ENCODE measurements at places on chromosomes 16 and 17. TPM values are rescaled to one million over a fixed set of nuclear protein-coding genes. Genes with fewer than 3 reads are reported as not detected.

GRCh38 chr17:78484271-78485246 lies 92.6 kb downstream of the DNAH17 start:
- H3K4me1 ChIP-seq: peaks cover 7% of the 10 kb centered on the region
- no peak overlapping the region for H3K27ac ChIP-seq
- no peaks in the 10 kb centered on the region for H3K36me3 ChIP-seq
- DNase-seq: peak; percentile 58
- peaks cover 5% of the 10 kb centered on the region for H3K27me3 ChIP-seq
- peak overlapping the region; percentile 76 for H3K4me3 ChIP-seq

GRCh38 chr16:50858877-50859627 lies 117.2 kb downstream of the CYLD start:
- no peak overlapping the region for H3K4me3 ChIP-seq
- H3K27me3 ChIP-seq: peaks cover 6% of the 10 kb centered on the region
- H3K36me3 ChIP-seq: no peaks in the 10 kb centered on the region
- no peak overlapping the region for H3K27ac ChIP-seq
- no peaks in the 10 kb centered on the region for H3K4me1 ChIP-seq
- no peak for DNase-seq

- no peaks in the 10 kb centered on the region for H3K4me1 ChIP-seq
- DNase-seq: no peak
- no peak overlapping the region for H3K27ac ChIP-seq
- H3K4me3 ChIP-seq: no peak overlapping the region
- peaks cover 3% of the 10 kb centered on the region for H3K36me3 ChIP-seq
Measured at GRCh38 chr16:80500961-80501525, 39.8 kb upstream of the DYNLRB2 start.

DNA sequence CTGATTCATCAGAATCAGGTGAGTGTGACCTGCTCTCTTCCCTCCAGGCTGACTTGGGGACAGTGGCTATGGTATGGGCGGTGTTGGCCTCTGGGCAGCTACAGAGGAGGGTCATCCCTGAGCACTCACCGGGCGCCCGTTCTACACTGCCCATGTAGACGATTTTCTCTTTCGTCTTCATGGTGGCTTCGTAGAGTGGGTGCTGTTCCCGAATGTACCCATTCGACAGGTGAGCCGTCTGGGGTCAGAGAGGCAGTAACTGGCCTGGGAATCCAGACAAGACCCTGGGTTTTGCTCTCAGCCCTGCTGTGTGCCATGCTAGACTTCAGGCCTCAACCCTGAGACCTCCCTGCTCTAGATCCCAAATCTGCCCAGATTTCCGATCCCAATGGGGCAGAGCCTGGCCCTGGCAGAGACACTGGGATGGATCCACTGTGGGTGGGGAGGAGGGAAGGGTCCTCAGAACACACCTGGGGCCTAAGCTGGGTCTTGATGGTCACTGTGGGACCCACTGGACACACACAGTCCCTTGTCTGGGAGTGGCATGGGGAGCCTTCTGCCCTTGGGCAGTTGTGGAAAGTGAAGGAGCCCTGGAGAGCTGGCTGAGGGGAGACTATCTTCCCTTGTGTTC lies 13.2 kb downstream of the USP6 start:
- H3K27ac ChIP-seq: no peak overlapping the region
- H3K4me3 ChIP-seq: no peak overlapping the region
- peaks cover 5% of the 10 kb centered on the region for H3K27me3 ChIP-seq
- no peak for DNase-seq
- no peaks in the 10 kb centered on the region for H3K4me1 ChIP-seq
- no peaks in the 10 kb centered on the region for H3K36me3 ChIP-seq

- peaks cover 22% of the 10 kb centered on the region for H3K27me3 ChIP-seq
- no peaks in the 10 kb centered on the region for H3K36me3 ChIP-seq
- no peak overlapping the region for H3K4me3 ChIP-seq
- H3K4me1 ChIP-seq: peaks cover 25% of the 10 kb centered on the region
- H3K27ac ChIP-seq: no peak overlapping the region
Measured at GRCh38 chr17:48500435-48501426, 30.1 kb downstream of the HOXB1 start.

DNA sequence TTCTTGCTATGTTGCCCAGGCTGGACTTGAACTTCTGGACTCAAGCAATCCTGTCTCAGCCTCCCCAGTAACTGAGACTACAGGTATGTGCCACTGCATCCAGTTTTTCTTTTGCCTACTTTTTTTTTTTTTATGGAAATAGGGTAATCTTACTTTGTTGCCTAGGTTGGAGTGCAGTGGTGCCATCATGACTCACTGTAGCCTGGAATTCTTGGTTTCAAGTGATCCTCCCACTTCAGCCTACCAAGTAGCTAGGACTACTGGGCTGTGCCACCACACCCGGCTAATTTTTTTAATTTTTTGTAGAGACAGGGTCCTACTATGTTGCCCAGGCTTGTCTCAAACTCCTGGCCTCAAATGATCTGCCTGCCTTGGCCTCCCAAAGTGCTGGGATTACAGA lies 10.0 kb downstream of the LRRC36 start:
- no peaks in the 10 kb centered on the region for H3K36me3 ChIP-seq
- H3K27ac ChIP-seq: no peak overlapping the region
- no peaks in the 10 kb centered on the region for H3K4me1 ChIP-seq
- H3K4me3 ChIP-seq: no peak overlapping the region

DNA sequence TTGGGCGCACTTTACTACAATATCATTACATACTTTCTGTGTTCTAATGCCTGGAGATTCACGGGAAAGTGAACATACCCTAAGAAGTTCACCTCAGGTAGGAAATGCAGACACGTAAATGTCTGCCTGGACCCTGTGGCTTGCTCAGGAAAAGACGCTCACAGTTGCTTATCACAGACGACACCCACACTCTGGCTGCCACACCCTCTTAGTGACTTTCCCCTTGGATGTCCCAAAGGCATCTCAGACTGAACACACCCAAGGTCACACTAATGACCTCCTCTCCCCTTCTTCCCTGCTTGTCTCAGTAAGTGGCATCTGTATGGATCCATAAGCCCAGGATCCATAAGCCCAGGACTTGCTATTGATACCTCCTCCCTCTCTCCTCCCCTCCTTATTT lies 32.6 kb downstream of the CDRT15 start:
- H3K4me1 ChIP-seq: peaks cover 90% of the 10 kb centered on the region
- no peak for DNase-seq
- peaks cover 32% of the 10 kb centered on the region for H3K36me3 ChIP-seq
- no peaks in the 10 kb centered on the region for H3K27me3 ChIP-seq

DNA sequence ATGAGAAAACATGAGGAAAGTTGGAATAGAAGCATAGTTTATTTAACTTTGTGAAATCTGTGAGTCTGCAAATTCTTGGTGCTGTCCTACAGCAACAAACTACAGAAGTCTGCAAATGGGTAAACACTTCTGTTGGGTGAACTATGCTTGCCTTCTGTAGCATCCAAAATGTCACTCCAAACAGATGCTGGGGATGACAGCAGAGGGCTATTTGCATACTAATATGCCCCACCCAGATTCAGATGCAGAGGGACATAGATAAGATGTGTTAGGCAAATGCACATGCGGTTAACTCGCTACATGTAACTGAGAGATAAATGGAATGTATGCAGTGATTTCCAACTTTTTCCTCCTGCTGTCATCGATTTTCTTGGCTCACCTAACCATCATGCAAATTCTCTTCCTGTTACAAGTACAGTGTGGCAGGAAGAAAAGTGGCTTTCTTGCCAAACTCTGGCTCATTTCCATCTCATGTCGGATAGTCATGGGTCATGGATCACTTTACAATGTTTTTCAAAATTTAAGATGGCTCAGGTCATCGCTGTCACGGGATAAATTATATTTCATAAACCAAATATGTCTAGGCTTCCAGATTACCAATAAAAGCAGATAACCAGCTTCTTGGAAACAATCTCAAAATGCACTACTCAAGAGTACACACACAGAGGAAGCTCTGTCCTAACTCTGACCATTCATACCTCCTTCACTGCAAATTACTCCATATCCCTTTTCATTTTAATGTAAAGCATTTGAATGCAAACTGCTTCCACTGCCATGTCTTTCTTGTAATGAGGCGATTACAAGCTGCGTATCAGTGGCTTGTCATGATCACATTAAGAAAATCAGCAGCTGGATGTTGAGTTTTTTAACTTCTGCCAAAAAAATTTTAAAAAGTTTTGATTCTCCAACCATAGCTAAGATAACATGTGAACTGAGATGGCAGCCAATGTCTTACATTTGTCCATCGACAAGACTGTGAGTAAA lies 47.7 kb downstream of the ADAMTS18 start:
- H3K4me3 ChIP-seq: no peak overlapping the region
- H3K36me3 ChIP-seq: no peaks in the 10 kb centered on the region
- no peak for DNase-seq
- no peak overlapping the region for H3K27ac ChIP-seq
- H3K27me3 ChIP-seq: no peaks in the 10 kb centered on the region

DNA sequence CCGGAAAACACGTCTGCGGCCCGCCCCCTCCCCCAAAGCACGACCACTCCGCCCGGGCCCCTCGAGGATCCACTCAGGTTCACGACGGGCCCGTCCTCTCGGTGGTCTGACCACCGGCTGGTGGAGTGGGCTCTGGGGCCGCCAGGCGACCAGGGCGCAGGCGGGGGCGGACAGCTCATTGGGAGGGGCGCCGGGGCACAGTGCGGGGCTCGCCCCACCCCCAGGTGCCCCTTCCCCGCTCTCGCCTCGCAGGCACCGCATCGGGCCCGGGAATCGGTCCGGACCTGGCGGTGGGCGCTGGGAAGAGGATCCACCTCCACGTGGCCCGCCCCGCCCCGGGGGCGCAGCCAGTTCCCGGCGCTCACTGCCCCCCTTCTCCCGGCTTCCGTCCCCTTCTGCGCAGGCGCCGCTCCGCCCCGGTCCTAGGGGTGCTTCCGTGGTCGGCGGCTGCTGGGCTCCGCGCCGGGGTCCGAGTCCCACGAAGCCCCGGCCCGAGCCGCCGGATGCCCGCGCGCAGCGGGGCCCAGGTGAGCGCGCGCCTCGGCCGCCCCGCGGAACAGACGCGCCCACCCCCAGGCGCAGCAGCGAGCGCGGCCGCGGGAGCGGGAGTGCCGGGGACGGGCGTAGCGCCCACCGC lies at the start of gene MPG:
Gene MPG, plus strand, starts transcription at position 419 of the 637 bp plus-strand sequence. Its CDS starts 85 bp downstream, at position 504.
- H3K36me3 ChIP-seq: peaks cover 7% of the 10 kb centered on the region
- peak; percentile 86 for DNase-seq
- H3K27ac ChIP-seq: peak within 1 kb of the TSS; percentile 78
- H3K4me1 ChIP-seq: peaks cover 25% of the 10 kb centered on the region
- H3K4me3 ChIP-seq: peak within 1 kb of the TSS; percentile 90

DNA sequence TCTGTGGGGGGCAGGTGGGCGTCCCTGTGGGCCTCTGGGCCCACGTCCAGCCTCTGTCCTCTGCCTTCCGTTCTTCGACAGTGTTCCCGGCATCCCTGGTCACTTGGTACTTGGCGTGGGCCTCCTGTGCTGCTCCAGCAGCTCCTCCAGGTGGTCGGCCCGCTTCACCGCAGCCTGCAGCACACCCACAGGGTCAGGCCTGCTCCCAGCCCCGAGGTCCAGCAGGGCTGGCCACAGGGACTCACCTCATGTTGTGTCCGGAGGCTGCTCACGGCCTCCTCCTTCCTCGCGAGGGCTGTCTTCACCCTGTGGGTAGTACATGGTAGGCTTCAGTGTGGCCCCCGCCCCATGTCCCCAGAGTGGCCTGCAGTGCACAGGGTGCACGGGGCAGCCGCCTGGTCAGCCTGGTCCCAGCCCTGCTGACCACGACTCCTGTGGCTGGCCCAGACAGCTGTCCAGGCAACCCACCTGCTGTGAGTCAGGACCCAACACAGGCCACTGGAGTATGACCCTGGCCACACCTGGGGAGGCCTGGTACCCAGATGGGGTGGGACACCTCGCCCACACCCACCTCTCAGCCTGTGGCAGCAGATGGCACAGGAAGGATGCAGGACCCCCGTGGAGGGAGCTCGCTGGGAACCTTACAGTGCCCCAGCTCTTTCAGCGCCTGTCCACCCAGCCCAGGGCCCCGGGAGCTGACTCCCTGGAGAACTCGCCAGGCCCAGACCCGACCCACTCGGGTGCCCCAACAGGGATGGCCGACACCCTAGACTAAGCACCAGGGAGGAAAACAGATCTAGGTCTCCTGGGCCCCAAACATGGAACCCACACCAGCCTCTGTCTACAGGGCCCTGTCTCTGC lies 23.9 kb upstream of the AATK start:
- no peaks in the 10 kb centered on the region for H3K36me3 ChIP-seq
- DNase-seq: no peak
- H3K27ac ChIP-seq: no peak overlapping the region

GRCh38 chr16:75304521-75305363 lies 53.3 kb upstream of the BCAR1 start:
- peaks cover 19% of the 10 kb centered on the region for H3K4me1 ChIP-seq
- no peak for DNase-seq
- no peaks in the 10 kb centered on the region for H3K27me3 ChIP-seq
- peaks cover 36% of the 10 kb centered on the region for H3K36me3 ChIP-seq
- no peak overlapping the region for H3K4me3 ChIP-seq

DNA sequence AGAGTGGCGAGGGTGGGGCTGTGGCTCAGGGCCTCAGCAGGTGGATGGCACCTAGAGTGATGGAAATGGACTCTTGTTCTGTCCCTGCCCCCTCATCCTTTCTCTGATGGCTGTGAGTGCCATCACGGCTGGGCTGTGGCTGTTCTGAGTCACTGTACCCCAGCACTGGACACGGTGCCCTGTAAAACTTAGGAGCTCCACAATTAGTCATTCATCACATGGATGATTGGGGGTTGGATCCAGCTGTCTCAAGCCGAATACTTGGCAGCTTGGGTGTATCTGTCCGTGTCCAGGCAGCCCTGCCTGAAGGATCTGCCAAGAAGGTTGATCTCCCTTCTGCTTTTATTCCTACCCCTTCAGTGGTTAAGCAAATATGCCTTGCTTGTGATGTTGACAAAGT lies 295.5 kb upstream of the EEF2KMT start:
- H3K4me1 ChIP-seq: no peaks in the 10 kb centered on the region
- no peak overlapping the region for H3K4me3 ChIP-seq
- no peak for DNase-seq
- no peaks in the 10 kb centered on the region for H3K36me3 ChIP-seq
- H3K27ac ChIP-seq: no peak overlapping the region

- peaks cover 2% of the 10 kb centered on the region for H3K36me3 ChIP-seq
- DNase-seq: no peak
- H3K4me3 ChIP-seq: no peak overlapping the region
- peaks cover 36% of the 10 kb centered on the region for H3K4me1 ChIP-seq
- no peak overlapping the region for H3K27ac ChIP-seq
Measured at GRCh38 chr17:17748179-17748578, 66.9 kb downstream of the RAI1 start.

Gene RASL10B
- 1.0 TPM for total RNA-seq

Gene SCN4A
- total RNA-seq: 0.13 TPM

Gene DPEP2
- 2.6 TPM for total RNA-seq

Gene DOC2B
- 5.5 TPM for total RNA-seq

Gene KRTAP4-5
- not detected for total RNA-seq

Gene SHBG
- total RNA-seq: not detected

Data from activated T-helper 1 cell treated with anti-CD3 and anti-CD28 coated beads, Interleukin-12 subunit alpha, Interleukin-12 subunit beta, Interleukin-2, Interleukin-4 antibody, amounts not matched to agents 30 ng/mL and 10 ng/mL and 1 ng/mL, durations not matched to agents 14 hours and 24 hours and 36 hours (primary cell).